ENCODE measurements at places on chromosomes 4 and X.

DNA sequence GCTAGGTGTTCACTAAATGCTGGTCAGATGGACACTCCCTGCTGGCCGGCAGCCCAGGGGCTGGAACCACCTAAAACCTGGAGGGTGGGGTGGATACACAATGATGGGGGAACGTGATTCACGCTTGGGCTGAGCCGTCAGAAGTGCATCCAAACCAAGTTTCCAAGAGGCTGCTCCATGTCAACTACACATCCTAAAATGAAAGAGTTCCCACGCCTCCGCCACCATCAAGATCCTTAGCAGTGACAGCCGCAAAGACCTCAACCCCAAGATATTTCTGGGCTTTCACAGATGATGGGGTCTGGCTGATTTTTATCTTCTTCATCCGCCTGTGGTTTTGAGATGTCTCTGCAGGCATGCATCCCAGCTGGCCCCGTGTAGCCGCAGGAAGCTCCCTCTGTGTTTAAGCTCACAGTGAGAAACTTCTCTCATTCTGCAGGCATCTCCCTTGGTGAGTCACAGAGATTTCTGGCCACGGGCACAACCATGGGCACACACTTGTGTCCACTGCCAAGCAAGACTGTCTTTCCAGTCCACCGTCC is 84.4 kb downstream of the HTRA3 start:
- no peak for DNase-seq

- DNase-seq = no peak
These were observed 930.7 kb upstream of the PCDH10 start for GRCh38 chr4:132218406-132218805.

GRCh38 chrX:121671649-121672048 is 624.2 kb downstream of the GLUD2 start:
- no peak for DNase-seq

DNA sequence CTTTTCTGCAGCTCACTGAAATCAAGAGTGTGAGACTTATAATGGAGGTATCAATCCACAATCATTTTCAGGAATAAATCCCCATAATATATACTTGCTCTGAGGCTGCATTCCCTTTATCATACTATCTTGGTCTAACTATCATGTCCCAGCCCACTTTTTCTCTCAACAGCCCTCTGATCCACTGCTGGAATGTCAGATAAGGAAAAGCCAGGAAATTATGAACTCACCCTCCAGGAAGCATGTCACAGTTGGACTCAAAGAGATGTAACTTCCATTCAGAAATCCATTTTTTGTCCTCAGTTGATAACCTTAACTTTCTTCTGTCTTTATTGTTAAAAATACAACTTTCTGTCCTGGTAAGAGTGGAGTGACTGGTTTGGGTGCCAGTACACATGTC is 144.9 kb downstream of the PCDH19 start:
- no peak for DNase-seq

DNA sequence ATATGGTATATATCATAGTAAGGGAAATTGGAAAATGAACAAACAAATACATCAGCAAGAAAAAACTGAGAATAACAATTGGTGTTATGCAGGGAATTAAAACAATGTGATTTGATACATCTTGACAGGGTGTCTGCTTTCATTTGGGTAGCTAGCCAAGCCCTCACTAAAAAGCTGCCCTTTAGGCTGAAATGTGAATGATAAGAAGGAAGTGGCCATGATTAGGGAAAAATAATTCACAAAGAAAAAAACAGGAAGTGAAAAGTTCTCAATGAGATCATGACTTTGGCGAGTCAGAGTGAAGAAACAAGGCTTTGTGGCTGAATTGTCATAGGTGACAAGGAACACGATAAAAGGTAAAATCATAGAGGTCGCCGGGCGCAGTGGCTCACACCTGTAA is 675.8 kb upstream of the SLIT2 start:
- DNase-seq = no peak

DNA sequence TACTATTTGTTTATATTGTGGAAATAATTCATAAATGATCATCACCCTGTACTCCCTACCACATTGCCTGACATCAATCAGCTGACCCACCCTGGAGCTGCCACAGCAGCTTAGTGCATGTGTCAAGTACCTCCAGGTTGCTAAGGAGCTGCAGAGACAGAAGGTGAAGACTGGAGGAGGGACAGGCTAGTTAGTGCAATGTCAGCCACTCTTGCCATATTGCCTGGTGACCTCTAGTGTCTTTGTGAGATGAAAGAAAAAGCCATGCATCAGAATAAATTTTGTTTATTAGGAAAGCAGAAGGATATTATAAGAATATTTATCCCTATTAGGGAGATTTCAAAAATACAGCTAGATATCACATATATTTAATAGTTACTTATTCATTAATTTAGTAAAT is 243.9 kb upstream of the FAT4 start:
- DNase-seq = no peak

GRCh38 chrX:126237524-126237923 is 71.4 kb upstream of the DCAF12L2 start:
- DNase-seq = no peak

DNA sequence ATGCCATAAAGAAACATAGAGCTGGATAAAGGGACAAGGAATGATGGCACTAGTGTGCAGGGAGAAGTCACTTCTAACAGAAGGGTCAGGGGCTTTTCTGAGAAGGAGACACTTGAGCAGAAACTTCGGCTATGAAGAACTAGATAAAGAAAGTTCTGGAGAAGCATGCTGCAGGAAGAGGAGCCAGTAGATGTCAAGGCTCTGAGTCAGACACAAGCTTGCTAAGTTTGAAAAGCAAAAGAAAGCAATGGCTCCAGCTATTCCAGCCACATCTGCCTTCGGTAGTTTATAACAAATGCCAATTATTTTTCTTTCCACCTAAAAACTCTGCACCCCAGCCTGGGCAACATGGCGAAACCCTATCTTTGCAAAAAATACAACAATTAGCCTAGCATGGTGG is 7.5 kb downstream of the NUDT6 start:
- no peak for DNase-seq

DNA sequence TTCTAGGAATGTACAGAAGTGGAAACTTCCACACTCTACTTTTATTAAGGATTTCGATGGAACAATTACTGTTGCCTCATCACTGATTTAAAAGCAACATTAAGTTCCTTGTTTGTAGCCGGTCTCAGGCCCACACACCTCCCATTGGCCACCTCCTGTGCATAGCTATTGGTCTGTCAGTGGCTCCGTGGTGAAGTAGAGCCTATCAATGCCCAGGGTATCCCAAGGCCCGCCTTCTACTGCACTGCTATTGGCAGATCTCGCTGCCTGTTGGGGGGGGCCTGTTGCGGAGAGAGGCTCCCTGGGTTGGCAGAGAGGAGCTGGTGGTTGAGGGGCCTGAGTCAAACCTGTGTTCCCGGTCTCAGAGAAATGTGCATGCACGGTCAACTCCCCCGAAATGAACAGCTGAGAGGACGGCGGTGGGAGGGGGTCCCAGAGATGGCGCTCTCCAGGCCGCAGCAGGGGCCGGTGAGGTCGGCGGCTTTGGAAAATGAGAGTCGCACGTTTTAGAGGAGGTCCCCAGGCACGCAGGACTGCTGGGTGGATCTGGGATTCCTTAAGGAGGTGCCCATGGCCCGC is 4.9 kb upstream of the ARAF start:
- DNase-seq = peak; percentile 85

DNA sequence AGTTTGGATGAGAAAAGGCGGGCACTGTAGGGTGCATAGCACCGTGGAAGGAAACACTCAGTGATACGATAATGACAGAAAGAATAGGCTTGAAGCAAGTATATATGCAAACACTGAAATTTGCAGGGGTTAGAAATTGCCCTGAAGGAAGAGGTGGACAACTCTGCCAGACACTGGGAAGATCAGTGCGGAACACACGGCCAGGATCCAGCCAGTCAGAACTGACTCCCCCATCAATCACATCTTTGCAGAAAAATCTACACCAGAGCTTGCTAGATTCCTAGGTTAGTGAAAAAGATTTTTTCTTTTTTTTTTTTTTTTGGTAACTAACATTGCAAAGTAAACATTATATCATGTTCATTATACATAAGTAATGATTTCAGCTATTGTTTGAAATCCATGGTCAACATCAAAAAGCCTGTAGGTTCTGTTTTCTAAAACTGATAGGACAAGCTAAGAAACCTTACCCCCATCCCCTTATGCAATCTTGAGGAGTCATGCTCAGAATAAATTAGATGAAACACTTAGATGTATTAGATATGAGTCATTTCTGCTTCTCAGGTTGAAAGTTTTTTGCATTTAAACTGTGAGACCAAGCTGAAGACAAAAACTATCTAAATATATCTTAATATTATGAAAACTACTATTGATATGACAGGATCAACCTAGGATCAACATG is 38.9 kb downstream of the TRIML1 start:
- DNase-seq = no peak

DNA sequence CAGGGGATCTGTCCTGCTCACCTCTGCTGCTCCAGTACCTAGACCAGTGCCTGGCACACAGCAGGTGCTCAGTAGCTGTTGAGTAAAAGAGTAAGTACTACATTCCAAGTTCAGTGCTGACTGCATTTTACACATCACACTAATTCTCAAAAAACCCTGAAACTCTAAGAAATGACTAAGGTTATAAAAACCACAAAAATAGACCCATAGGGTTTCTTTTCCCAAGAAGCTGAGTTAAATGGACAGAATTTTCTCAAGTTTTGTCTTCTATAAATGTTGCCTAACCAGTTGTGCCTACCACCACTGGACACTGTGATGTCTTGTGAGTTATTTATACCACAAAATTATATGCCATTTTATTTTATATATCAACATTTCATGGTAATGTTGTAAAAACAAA is 78.9 kb upstream of the RXFP1 start:
- no peak for DNase-seq

- DNase-seq = no peak
These were observed 492.2 kb upstream of the AADAT start for GRCh38 chr4:170581969-170582368.

- DNase-seq = no peak
These were observed 19.8 kb upstream of the FAM9A start for GRCh38 chrX:8820910-8821527.

GRCh38 chr4:110454441-110454840 is 21.5 kb upstream of the ENPEP start:
- no peak for DNase-seq

DNA sequence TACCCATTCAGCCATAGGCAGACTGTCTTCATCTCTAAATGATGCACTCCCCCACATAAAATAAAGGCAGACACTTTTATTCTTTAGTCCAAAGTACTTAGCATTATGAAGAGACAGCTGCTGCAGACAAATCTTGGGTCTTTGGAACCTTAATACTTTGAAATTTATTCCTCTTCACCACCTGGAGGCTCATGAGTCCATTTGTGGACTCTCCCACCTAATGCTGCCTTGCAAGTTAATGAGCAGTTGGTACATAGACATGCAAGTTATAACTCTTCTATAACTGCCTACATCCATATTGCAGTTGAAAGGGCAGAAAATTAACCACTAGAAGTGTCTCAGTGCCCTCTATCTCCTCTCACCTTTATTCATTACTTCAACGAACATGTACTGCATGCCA is 118.6 kb upstream of the CPEB2 start:
- DNase-seq = no peak

DNA sequence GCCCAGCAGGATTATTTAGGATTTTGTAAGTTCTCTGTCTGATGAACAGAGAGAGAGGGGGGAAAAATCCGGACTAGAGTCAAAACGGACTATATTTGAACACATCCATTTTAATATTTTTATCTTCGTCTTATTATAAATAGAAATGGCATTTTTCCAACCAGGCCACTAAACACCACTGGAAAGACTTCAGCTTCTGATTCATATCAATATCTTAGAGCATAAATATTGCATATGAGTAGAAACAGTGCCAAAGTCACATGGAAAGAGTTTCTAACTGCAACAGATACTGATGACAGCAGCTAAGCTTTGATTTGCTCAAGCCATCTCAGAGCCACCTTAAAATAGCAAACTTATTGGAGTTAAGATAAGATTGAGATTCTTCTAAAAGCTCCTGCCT is 456 bp downstream of the PPARGC1A start:
- no peak for DNase-seq

GRCh38 chrX:41009850-41010846 is 75.1 kb upstream of the USP9X start:
- DNase-seq = peak; percentile 81

GRCh38 chr4:60726779-60727178 is 473.3 kb upstream of the ADGRL3 start:
- DNase-seq = no peak

DNA sequence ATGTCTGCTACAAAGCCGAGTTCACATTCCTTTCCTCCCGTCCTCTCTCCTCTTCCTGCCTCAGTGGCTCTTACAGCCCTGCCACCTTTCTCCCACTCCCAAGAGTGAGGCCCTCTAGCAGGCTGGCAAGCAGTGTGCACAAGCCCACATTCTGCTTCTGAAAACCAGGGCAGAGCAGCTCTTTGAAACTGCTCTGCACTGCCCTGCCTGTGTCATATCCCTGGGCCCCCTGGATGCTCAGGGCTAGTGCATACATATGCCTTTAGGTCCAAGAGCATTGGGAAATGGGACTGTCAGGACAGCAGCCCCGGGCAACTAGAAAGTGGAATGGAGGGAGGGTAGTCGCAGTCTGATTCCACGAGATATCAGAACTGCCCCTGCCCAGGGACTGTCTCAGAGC is 42.4 kb downstream of the CNGA2 start:
- DNase-seq = no peak

- DNase-seq = no peak
These were observed 5.4 kb downstream of the HTRA3 start for GRCh38 chr4:8274765-8275547.

GRCh38 chr4:8439168-8439567 is 1.4 kb downstream of the ACOX3 start:
- DNase-seq = no peak

DNA sequence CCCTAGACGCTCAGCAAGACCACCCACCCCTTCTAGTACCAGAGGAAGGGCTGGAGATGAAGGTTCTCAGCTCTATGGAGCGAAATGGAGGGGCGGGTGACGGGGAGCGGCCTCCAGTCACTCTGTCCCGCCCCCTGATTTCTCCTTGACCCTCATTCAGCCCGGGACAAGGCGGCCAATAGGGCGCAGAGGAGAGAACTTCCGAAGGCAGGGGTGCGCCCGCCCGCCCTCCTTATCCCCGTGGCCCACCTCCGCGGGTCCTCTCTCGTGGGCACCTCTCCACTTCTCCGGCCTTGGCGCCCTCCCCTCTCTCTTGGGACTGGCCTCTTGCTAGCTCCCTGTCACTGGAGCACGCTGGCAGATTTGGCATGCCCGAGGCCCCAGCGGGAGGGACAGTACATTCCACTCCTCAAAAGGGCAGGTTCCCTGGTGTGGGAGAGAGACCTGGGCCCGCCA is 1.1 kb upstream of the SEPTIN6 start:
- no peak for DNase-seq

DNA sequence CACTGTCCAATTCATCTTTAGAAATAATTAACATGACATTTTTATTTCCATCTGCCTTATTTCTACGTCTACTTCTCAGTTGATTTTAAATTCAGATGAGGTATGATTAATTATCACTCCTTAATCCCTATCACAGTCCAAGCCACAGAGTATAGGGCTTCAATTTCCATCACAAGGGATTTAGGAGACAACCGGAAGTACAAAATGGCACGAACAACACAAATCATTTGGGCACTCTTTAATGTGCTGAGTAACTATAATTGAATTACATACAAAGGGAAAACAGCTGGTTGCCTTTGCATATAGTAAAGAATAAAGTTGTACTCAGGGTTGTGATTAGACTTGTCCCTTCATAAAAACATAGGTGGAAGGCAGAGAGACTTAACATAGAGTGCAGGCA is 290.4 kb upstream of the MAGEB16 start:
- no peak for DNase-seq

GRCh38 chr4:107978716-107979451 is 10.8 kb upstream of the HADH start:
- DNase-seq = no peak

- DNase-seq = no peak
These were observed 66.9 kb upstream of the CAPN6 start for GRCh38 chrX:111337067-111337637.

GRCh38 chr4:73836373-73837279 is at the start of gene CXCL6:
Gene CXCL6, plus strand, starts transcription at chr4:73836678. Its CDS starts 73 bp downstream, at chr4:73836751.
- DNase-seq = no peak

All from AML-193 (cell line).